Frontal cortex (tissue), 4 donors: ENCODE measurements at places on chromosomes 7 and 10.

- DNase-seq = no peak
Measured at GRCh38 chr10:74738542-74738941, 87.9 kb upstream of the KAT6B start.

- no peak for DNase-seq
Measured at GRCh38 chr10:14486777-14487487, 156.2 kb upstream of the FRMD4A start.

- DNase-seq = no peak
Measured at GRCh38 chr10:75243426-75243825, 7.7 kb upstream of the COMTD1 start.

DNA sequence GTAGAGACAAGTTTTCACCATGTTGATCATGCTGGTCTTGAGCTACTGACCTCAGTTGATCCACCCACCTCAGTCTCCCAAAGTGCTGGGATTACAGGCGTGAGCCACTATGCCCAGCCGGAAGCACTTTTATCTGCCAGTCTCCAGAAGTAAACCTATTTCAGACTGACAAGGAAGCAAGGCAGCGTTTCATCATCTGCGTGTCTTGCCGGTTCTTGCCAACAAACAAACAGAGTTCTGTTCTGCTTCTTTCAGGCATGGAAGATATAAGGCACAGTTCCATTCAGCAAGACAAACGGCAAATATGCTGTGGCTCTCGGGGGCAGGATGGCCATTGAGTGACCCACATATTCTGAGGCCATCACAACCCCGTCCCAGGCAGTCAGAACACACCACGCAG, 15.5 kb upstream of the LARP4B start:
- no peak for DNase-seq

DNA sequence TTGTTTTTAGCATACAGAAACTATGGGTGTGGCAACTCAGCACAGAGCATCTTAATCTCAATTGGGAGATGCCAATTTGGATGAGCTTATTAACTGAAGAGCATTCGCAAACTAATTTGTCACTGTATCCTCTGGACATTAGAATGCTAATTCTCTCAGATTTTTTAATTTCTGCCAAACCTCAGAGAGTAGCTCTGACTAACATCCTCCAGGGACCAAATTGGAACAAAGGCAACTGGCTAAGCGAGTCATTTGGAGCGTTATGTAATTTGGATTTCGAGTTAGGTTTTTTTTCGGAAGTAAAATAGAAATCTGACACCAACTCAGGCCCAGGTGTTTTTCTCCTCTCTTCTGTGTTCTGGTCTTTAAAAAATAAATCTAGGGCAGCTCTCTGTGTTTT, 201.9 kb downstream of the BMPER start:
- DNase-seq = no peak

GRCh38 chr7:156577645-156578577, 62.7 kb upstream of the RNF32 start:
- DNase-seq = peak; percentile 19

GRCh38 chr10:74337330-74338016, 186.5 kb downstream of the ADK start:
- no peak for DNase-seq

DNA sequence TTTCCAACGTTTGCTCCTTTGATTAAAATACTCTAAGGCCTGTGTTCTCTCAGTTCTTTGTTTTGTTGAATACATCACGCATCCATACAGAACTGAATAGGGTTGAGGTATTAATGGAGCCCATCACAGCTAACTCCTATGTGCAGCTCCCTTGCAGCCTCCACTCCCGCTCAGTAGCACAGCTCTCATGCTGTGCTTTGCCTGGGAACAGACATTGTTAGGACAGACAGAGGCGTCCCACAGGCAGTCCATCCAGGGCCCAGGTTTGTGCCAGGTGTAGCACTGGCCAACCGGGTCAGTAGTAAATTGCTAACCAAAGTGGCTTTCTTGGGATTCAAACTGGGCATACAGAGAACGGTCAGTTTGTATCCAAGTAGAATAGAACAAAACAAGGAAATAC, 644.7 kb upstream of the NRP1 start:
- DNase-seq = no peak

DNA sequence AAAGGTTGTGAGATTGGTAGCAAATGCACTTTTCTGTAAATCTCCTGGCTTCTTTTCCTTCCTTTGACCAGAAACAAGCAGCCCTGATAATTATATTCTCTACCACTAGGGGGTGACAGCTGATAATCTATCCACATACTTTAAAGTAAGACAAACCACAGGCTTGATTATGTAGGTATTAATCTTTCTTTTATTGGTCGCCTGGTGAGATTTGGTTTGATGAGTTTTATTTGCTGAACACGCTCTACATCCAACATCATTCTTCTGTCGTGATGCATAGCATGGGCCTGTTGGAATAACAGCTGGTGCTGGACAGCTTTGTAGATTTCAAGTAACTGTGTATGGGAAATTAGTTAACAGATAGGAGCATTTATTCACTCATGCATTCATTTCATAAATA, 63.5 kb downstream of the ZNF365 start:
- peak; percentile 20 for DNase-seq

DNA sequence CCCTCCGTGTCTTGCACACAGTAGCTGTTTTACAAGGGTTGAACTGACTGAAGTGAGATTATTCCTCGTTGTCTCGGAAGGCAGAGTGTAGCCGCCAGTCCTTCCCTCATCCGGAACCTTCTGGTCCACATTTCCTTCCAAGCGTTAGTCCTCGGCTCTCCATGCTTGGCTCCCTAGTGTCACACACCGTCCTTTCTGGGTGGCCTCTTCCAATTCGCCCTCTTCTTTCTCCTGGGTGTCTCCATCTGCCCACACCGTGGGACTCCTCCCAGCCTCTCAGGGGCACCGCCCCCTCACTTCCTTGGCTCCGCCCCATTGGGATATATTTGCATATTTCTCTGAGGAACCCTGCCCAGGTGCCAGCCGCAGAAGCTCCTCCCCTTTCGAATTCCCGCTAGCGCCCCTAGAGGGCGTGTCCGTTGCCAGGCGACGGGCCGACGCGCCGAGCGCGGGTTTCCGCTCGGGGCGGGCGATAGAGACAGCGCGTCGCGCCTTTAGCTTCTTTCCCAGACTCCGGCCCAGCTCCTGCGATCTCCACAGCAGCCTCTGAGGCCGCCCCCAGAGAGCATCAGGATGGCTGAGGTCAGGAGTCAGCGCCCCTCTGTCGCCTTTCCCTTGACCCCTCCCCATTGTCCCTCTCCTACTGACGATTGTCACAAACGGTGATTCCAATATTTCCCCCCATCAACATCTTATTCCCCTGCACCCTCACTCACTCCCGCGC, at the start of gene CFAP58:
Gene CFAP58, plus strand, starts transcription at position 509 of the 724 bp plus-strand sequence. Its CDS starts 65 bp downstream, at position 574.
- peak; percentile 58 for DNase-seq

GRCh38 chr10:112359606-112360307, 14.2 kb upstream of the ACSL5 start:
- DNase-seq = no peak

DNA sequence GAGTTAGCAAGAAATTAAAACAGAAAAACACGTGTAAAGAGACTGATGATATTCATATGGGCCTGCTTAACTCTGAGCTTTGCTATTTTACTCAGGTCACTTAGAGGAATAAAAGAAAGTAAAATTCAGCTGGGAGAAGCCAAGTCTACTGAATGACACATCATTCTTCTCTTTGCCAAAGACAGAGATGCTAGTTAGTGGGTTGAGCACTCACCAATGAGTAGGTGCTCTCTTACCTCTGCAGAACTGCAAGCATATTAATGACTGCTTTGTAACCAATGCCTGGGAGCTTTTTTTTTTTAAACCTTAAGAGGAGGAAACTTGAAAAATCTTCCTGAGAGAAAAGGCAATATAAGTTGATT, 44.8 kb upstream of the BAMBI start:
- DNase-seq = no peak

DNA sequence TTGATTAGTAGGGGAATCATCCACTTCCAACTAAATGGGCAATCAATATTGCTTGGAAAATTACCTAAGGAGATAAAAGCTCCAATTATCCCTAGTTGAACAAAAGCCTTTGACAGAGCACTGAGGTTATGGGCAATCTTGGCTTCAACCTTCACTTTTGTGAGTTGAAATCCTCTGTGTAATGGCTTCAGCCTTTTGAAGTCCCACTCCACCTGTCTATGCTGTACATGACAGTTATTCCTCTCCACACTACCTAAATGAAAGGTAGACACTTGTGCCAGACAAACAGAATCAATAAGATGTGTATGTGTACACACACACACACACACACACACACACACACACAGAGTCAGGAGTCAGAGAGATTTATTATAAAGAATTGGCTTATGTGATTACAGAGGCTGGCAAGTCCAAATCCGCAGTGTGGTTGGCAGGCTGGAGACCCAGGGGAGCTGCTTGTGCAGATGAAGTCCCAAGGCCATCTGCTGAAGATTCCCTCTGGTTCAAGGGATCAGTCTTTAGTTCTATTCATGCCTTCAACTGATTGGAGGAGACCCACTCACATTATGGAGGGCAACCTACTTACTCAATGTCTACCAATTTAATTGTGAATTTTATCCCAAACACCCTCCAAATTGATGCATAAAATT, 164.8 kb upstream of the CDC14C start:
- no peak for DNase-seq

DNA sequence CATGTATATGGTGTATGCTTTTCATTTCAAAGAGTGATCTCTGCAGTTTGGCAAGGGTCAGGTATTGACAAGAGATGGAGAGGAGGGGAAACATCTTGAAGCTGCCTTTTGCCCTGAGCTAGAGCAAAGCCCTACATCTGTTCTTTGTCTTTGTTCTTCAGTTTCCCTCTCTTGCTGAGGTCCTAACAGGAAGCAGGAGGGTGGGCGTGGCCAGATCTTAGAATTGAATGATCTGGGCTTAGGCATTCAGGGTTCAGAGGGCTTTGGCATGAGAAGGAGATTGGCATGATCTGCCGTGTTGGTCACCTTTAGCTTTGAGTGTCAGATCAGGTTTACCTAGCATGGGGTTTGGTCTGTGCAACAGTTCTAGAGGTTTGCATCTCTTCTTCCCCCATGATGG, 41.3 kb downstream of the LRMDA start:
- no peak for DNase-seq

GRCh38 chr7:142263598-142264380, 5.9 kb upstream of the PRSS58 start:
- no peak for DNase-seq

DNA sequence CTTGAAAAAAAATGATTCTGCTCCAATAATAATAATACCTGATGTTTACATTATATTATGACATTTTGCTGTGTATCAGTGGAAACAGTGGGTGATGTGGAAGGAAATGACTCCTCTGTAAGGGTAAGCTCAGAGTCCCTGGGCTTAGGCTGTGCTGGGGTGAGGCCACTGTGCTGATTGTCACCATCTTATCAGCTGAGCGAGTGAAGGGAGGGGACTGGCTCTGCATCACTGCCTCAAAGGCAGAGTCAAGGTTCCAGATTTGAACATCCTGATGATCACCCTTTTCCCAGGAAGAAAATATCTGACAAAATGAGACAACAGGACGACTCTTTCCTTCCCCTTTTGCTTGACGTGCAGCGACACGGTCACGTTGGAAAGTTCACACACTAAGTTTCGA, 24.0 kb upstream of the HABP2 start:
- DNase-seq = no peak

DNA sequence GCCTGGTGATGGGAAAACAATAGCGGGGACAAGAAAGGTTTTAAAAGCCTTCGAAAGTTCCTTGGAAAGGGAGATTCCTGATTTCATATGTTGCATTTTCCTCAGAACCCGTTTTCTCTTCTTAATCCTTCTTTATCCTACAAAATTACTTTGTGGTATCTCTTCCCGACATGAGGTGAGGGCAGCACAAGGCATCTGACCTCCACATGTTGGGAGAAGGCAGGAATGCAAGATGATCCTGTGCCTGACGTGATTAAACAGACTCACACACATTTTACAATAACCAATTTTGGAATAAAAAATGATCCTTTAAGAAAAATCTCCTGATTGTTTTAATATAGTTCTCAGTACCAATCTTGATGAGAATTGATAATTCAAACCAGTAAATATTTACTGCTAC, 153.3 kb upstream of the MKLN1 start:
- no peak for DNase-seq

- no peak for DNase-seq
Measured at GRCh38 chr10:130231251-130231741, 95.1 kb downstream of the GLRX3 start.

DNA sequence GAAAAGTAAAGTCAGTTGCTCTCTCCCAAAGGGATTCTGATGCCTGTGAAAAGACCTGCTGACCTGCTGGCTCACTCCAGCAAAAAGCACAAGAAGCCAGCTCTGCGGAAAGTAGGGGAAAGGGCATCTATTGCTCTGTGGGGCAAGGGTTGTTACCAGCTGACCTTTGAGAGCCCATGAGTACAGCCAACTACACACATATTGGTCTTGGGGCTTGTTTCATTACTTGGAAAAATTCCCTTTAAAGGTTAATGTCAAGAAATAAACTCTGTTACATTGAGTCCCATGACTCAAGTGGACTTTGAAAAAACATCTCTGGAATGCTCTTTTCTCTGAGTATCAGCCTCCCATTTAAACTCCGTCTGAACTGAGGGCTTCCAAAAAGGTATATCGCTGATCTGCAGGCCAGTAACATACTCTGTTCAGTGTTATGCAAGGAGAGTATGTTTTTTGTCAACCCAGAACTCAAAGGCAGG, 53.2 kb downstream of the PANK1 start:
- no peak for DNase-seq

DNA sequence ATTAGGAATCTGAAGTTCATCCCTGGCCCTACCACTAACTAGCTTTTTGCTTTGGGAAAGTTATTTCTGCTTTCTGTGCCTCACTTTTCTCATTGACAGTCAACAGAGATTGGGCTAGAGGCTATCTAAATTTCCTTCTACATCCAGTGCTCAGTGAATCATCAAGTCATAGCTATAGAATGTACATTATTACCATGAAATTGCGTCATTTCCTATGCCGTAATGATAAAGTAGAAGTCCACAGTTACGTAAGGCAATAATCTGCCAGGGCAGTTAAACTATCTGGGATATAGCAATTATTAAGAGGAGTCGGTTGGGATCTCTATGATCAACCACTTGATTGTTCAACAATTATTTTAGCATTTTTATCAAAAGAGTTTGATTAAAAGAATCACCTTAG, 64.4 kb downstream of the ITGB8 start:
- no peak for DNase-seq

DNA sequence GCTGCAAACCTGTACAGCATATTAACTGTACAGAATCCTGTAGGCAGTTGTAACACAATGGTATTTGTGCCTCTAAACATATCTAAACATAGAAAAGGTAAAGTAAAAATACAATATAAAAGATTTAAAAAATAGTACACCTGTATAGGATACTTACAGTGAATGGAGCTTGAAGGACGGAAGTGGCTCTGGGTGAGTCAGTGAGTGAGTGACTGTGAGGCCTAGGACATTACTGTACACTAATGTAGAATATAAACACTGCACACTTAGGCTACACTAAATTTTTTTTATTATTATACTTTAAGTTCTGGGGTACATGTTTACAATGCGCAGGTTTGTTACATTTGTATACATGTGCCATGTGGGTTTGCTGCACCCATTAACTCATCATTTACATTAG, 97.3 kb upstream of the STK17A start:
- DNase-seq = no peak

GRCh38 chr7:2242541-2243429, 759 bp downstream of the NUDT1 start:
- DNase-seq = no peak

GRCh38 chr10:71694567-71694968, 25.0 kb downstream of the C10orf105 start:
- peak; percentile 52 for DNase-seq
